PC-9 (cell line): ENCODE measurements at places on chromosomes 12 and 14. TPM values are rescaled to one million over a fixed set of nuclear protein-coding genes. Genes with fewer than 3 reads are reported as not detected.

- DNase-seq, result peak; percentile 74
These were observed 2.1 kb upstream of the CRIP2 start for GRCh38 chr14:105472486-105472991.

DNA sequence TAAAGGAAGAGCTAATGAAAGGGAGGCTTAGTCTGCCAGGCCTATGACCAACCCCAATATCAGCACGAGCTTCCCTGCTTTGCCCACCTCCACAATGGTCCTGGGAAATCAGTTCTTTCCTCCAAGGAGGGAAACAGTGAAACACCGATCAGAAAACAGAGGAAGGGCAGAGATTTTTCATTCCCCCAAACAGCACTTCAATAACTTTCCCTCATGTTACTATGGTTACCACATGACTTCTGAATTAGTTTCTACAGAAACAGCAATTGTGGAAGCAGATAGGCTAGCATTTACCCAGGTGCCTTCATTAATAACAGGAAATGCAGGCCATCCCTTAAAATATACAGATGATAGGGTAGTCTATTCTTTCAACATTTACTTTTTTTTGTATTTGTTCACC is 35.9 kb downstream of the TRIM9 start:
- DNase-seq, result no peak

DNA sequence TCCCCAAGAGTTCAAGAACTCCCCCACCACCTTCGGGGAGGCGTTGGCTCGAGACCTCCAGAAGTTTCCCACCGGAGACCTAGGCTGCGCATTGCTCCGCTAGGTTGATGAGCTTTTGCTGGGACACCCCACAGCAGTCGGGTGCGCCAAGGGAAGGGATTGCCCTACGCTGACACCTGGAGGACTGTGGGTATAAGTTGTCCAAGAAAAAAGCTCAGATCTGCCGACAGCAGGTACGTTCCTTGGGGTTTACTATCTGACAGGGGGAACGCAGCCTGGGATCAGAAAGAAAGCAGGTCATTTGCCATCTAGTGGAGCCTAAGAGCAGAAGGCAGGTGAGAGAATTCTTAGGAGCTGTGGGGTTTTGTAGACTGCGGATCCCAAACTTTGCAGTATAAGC is 98.8 kb downstream of the FRMD6 start:
- DNase-seq, result no peak

DNA sequence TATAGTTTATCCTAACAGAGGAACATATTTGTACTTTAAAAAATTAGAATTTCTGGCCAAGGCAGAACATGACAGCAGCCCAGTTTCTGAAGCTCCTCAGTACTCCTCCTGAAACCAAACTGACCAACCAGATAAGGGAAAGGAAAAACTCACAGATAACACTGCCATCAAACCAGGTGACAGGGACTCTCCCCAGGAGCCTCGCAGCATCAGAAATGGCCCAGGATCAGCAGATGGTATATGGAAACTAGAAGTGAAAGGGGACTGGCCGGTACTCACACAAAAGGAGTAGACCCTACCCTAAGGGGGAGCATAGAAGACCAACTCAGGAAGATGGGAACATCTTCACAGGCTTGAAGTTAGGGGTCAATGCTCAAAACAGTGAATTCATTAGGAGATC is 22.0 kb downstream of the GALC start:
- DNase-seq, result no peak

DNA sequence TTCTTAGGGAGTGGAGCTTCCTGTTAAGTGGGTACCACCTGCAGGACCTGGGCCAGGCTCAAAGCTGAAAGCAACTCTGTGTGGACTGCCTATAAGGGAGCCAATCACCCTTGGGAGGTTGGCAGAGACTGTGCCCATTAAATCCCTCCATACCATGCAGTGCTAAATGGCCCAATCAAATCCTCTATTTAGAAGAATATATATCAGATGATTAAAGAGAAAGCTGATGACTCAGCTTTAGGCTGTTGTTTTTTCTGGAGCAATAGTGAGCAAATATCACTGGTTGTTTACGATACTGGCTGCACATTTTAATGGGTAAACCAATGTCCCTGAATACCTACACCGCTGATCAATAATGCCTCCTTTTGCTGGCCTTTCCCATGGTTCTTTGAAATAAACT is 101.3 kb downstream of the TMX1 start:
- DNase-seq, result no peak

GRCh38 chr14:90844321-90844720 is 28.1 kb upstream of the TTC7B start:
- DNase-seq, result no peak

- DNase-seq, result no peak
These were observed 1122.6 kb downstream of the FLRT2 start for GRCh38 chr14:86652526-86652925.

DNA sequence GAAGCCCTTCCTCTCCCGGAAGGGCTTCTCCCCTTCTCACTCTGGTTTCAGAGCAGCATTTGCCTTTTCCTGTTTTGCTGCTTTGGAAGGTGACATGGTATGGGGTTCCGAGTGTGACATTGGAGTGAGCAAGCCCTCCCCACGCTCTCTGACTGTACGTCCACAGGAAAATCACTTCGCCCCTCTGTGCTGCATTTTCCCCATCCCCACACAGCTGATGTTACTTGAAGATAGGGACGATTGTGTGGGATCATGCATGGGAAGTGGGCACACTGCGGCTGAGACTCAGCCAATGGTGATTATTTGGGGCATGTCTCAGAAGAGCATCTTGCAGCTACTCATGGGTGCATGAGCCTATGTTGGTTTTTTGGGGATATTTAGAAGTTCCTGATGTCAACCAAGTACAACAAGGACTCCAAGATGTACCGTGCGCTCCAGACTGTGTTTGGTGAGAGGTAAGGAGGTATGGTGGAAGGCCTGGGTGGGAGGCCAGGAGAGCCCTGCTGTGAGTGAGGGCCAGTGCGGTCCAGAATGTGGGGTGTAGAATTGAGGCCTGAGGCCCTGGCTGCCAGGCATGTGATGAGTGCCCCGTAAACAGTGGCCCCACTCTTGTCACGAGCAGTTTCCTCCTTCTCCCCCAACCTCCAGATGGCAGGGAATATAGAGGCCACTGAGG is 15.1 kb downstream of the CYP46A1 start:
- DNase-seq, result no peak

- DNase-seq, result peak; percentile 10
These were observed 26.3 kb downstream of the SLC15A4 start for GRCh38 chr12:128797119-128798118.

- DNase-seq, result no peak
These were observed 157.9 kb downstream of the PAWR start for GRCh38 chr12:79532907-79533288.

DNA sequence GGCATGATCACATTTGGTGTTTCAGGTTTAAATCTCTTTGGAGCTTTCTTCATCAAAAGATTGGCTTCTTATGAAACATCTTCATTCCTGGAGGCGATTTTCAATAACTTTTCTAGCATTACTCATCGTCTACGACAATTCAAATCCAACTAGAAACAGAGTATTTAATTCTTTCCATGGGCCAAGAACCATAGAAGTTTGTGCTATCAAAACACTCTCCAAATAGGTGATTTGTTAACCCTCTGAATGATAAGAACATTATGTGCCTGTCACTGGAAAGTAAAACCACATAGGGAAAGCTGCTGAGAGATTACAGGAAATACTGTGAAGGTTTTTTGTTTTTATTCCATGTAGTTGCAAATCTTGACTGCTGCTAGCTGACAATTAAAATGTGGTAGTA is 6.9 kb upstream of the DCN start:
- DNase-seq, result no peak

IFI27 gene
- total RNA-seq, result 0.83 and 1.1 TPM in 2 replicates

DDX11 gene
- 191 and 196 TPM in 2 replicates for total RNA-seq

SIX1 gene
- total RNA-seq, result 8.1 and 9.4 TPM in 2 replicates

CMA1 gene
- not detected in 2 replicates for total RNA-seq

RD3L gene
- not detected in 2 replicates for total RNA-seq

AGAP2 gene
- total RNA-seq, result 0.40 and 0.50 TPM in 2 replicates

MUCL1 gene
- total RNA-seq, result not detected in 2 replicates

TAS2R7 gene
- not detected in 2 replicates for total RNA-seq

KLHL33 gene
- total RNA-seq, result 0.11 TPM in 1 of 2 replicates, not detected in the other

PTPRB gene
- total RNA-seq, result 1.3 and 1.9 TPM in 2 replicates

TOMM20L gene
- total RNA-seq, result not detected in 2 replicates

FGF6 gene
- not detected in 2 replicates for total RNA-seq
